ENCODE measurements at places on chromosomes 6 and 20.

- DNase-seq, result no peak
These were observed 44.1 kb downstream of the NKX2-4 start for GRCh38 chr20:21353236-21353635.

- no peak for DNase-seq
These were observed 233.1 kb upstream of the SUPT3H start for GRCh38 chr6:45610832-45611231.

DNA sequence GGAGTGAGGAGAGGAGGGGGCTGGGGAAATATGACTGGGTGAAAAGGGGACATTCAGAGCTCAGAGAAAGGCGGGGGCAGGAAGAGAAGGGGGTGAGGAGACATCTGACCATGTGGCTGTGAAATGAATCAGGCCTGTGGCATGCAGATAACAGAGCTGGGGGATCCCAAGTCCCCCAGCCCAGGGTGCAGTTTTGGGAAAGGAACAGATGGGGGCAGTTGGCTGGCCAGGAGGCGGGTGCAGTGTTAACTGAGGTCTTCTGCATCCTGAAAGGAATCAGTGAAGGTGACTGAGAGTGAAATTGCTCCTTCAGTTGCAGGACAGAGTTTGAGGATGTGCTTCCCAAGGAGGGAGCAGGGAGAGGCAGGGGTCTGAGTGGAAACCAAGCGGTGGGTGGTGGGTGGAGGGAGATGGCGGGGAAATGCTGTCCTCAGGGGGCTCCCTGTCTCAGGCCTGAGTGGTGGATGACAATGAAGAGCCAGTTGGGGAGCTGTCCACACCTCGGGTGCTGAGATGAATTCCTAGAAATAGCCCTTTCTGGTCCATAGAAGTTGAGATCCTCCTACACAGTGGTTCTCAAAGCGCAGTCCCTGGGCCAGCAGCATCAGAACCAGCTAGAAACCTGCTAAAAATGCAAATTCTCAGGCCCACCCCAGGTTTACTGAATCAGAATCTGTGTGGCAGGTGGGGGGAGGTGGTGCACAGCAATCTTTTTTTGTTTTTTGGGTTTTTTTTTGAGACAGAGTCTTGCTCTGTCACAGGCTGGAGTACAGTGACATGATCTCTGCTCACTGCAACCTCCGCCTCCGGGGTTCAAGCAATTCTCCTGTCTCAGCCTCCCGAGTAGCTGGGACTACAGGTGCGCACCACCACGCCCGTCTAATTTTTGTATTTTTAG lies 26.0 kb upstream of the CCDC167 start:
- DNase-seq, result no peak

DNA sequence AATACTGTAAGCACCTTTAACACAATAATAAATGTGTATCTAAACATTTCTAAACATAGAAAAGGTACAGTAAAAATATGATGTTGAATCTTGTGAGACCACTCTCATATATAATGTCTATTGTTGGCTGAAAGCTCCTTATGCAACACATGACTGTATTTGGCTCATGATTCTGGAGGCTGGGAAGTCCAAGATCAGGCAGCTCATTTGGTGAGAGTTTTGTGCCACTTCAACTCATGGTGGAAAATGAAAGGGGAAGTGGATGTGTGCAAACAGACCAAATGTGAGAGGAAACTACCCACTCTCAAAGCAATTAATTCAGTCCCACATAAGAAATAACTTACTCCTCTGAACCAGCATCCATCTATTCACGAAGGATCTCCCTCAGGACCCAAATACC lies 257.7 kb upstream of the OPRM1 start:
- no peak for DNase-seq

DNA sequence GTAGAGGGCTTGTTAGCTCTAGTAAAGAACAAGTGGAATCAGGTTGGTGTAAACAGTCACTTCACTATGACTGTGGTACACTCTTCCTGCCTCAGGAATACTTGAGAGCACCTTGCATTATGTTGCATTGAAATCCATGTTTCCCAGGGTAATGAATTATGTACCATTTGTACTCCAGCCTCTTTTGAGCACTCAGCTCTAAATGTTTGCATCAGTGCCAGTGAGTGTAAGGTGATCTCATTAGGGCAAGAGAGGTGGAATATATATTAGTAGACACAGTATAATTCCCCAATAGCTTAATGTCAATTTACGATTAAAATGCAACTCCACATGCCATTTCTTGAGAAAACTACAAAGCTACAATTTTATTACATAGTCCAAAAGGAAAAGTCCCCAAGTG lies 319.6 kb upstream of the POU3F2 start:
- DNase-seq, result no peak

DNA sequence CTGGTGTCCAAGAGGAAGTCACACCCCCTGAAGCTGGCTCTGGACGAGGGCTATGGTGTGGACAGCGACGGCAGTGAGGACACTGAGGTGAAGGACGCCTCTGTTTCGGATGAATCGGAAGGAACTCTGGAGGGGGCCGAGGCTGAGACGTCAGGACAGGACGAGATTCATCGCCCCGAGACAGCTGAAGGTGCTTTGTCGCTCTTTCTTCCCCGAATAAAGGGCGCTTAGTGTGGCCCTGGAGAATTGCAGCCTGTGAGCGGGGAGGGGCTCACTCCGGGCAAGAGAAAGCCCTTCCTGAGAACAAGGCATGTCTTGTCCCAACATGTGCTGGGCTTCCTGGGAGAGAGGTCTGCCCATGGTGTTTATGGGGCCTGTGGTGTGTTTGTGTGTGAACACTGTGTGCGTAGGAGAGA lies 41.4 kb downstream of the MYT1 start:
- no peak for DNase-seq

- no peak for DNase-seq
These were observed 102.3 kb downstream of the UBE3D start for GRCh38 chr6:82963191-82963925.
